ENCODE measurements at places on chromosomes 7 and 10. TPM values are rescaled to one million over a fixed set of nuclear protein-coding genes. Genes with fewer than 3 reads are reported as not detected.

The ZNF804B gene
- not detected for total RNA-seq

- H3K27ac ChIP-seq, result no peak overlapping the region
- no peaks in the 10 kb centered on the region for H3K27me3 ChIP-seq
- H3K4me1 ChIP-seq, result peaks cover 19% of the 10 kb centered on the region
- H3K36me3 ChIP-seq, result peaks cover 27% of the 10 kb centered on the region
Measured at GRCh38 chr7:100691676-100692577, 2.1 kb downstream of the GIGYF1 start.

DNA sequence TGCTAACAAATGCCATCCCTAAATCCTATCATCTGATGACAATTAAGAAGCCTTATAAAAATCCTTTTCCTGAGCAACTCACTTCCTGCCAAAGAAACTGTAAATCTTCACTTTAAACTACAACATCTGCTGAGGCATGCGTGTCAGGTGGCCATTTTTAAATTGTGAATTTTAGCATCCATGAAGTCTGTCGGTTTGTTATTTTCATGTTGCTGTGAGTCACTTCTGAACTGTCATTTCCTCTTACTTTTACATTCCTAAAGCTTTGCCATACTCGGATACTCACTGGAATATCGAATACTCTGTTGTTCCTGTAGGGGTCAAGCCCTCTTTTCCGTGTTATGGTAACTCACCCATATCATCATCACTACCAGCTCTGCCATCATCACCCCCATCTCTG is 34.3 kb upstream of the TMEM26 start:
- no peak overlapping the region for H3K4me3 ChIP-seq
- H3K27ac ChIP-seq, result no peak overlapping the region
- no peaks in the 10 kb centered on the region for H3K27me3 ChIP-seq

DNA sequence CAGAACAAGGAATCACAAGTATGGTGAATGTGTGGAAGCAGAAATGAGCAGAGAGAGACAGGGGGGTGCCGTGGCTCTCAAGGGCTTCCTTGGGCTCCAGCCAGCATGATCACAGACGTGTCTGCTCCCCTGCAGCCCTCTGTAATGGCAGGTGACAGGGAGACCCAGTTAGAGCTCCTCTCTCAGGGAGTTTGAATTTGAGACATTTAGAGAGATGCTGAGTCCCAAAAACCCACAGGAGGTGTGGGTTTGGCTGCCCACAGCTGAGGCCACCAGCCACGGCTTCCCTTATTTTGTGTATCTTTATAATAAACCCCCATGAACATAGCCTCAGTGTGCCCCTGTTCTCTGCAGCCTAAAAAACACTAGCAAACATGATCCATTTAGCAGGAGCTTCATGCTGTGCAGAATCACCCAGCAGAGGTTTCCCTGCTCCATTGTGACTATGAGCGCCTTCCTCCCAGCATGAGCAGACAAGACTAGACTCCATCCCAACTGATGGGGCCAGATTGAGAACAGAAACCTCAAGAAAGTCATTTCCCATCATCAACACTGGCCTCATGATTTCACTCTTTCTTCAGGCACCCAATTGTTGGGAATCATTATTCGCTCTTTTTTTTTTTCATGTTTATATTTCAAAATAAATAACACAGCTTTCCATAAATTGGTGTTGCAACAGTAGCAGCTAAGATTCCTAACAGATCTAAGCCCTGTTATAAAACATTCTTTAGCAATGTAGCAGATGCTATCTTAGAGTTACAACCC is 13.4 kb downstream of the NOD1 start:
- H3K4me3 ChIP-seq, result no peak overlapping the region
- peaks cover 5% of the 10 kb centered on the region for H3K4me1 ChIP-seq
- DNase-seq, result no peak
- no peak overlapping the region for H3K27ac ChIP-seq
- no peaks in the 10 kb centered on the region for H3K27me3 ChIP-seq
- H3K36me3 ChIP-seq, result no peaks in the 10 kb centered on the region

The TMEM213 gene
- not detected for total RNA-seq

GRCh38 chr7:144534196-144534595 is 130.7 kb upstream of the NOBOX start:
- H3K27me3 ChIP-seq, result no peaks in the 10 kb centered on the region
- no peak overlapping the region for H3K27ac ChIP-seq
- no peaks in the 10 kb centered on the region for H3K36me3 ChIP-seq
- H3K4me3 ChIP-seq, result no peak overlapping the region

DNA sequence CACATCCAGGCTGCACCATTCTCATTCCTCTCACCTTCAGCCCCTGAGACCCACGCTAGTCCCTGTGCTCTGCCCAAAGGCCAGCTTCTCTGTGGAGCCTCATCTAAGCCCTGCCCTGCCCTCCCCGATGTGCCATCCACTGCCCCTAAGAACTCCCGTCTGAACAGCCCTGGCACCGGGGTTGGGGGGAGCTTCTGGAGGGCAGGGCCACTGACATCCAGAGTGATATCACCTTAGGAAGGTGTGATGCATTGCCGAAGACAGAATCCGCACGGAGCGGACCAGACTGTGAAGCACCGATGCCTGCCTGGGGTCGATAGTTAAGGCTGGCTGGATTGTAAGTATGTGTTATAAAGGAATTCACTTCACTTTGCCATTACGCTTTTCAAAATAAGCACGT is 511.0 kb downstream of the PTPRN2 start:
- H3K27ac ChIP-seq, result no peak overlapping the region
- H3K36me3 ChIP-seq, result no peaks in the 10 kb centered on the region
- DNase-seq, result no peak
- H3K27me3 ChIP-seq, result no peaks in the 10 kb centered on the region
- no peaks in the 10 kb centered on the region for H3K4me1 ChIP-seq

DNA sequence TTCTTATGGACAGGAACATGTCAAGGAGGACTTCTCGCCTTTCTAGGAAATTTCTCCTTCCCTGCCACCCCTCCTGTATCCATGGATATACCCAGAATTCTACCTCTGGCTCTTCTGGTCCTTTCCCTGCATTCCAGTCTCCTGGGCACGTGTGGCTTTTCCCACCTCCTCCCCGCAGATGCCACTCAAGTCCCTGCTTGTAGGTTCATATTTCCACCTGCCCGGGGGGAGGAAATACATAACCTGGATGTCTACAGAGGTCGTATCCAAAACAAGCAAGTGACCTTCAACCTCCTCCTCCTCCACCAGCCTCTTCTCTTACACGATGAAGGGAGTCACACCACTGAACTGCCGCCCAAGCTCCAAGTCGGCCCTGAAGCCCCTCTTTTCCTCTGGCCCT is 20.7 kb downstream of the FGFR2 start:
- H3K27me3 ChIP-seq, result no peaks in the 10 kb centered on the region
- no peaks in the 10 kb centered on the region for H3K4me1 ChIP-seq
- H3K4me3 ChIP-seq, result no peak overlapping the region
- no peak overlapping the region for H3K27ac ChIP-seq
- DNase-seq, result no peak

DNA sequence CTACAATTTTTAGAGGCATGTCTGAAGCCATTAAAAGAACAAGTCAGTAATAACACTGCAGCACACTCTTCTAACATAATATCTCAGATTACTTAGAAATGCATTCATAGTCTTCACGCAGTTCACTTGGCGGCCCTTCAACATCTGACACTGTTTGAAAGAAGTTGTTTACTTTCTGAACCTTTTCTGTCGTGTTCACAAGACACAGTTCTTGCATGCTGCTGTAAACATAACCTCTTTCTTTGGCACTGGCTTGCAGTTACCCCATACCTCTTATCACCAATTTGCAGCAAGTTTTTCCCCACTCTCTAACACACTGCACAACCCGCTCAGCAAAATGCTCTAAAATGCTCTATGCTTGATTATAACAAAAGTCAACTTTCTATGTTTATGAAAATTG is 12.0 kb downstream of the PIP4K2A start:
- peak overlapping the region; percentile 36 for H3K27ac ChIP-seq
- no peaks in the 10 kb centered on the region for H3K36me3 ChIP-seq
- DNase-seq, result no peak
- H3K27me3 ChIP-seq, result no peaks in the 10 kb centered on the region

DNA sequence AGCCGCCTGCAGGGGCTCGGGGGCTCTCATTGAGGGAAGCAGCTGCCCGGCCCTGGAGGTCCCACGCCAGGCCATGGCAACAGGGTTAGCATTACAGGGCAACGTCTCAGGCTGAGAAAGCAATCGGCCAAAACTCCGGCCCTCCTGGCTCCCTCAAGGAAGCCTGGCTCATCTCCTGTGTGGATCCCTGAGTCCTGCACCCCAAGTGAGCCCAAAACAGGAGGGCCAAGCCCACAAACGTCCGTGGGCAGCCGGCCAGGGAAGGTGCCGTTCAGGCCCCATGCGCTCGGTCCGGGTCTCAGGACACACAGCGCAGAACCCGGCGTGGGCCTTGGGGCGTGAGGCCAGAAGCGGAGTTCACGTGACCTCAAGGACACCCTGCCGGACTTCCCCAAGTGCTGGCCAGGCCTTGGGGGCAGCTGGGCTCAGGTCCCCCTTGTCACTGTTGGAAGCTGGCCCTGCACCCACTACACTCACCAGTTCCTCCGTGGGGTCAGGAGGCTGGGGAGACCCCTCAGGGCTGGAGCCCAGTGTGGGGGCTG is 8.0 kb upstream of the PWWP2B start:
- no peak overlapping the region for H3K4me3 ChIP-seq
- H3K27ac ChIP-seq, result no peak overlapping the region
- H3K4me1 ChIP-seq, result peaks cover 19% of the 10 kb centered on the region
- DNase-seq, result no peak

GRCh38 chr7:83326223-83326622 is 163.5 kb upstream of the PCLO start:
- DNase-seq, result no peak
- H3K4me1 ChIP-seq, result no peaks in the 10 kb centered on the region
- no peaks in the 10 kb centered on the region for H3K27me3 ChIP-seq
- no peak overlapping the region for H3K27ac ChIP-seq
- no peaks in the 10 kb centered on the region for H3K36me3 ChIP-seq

The PCBD1 gene
- total RNA-seq, result 9.8 TPM

DNA sequence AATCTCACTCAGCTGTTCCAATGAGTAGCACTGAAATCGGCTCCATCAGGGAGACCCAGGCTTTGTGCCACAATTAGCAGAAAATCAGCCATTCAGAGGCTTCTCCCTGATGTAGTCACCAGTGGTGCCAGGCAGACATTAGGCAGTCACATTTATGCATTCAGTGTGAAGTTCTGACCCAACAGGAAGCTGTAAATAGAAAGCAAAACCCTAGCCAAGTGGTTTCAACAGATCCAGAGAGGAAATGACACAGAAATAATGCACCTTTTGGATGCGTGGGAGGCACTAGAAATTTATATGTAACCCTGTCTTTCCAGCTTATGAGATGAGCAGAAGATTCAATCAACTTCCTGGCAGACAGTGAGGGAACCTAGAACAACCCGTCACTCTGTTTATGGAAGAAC is 186.4 kb downstream of the PDE1C start:
- H3K36me3 ChIP-seq, result no peaks in the 10 kb centered on the region
- H3K27me3 ChIP-seq, result no peaks in the 10 kb centered on the region
- H3K4me3 ChIP-seq, result no peak overlapping the region

DNA sequence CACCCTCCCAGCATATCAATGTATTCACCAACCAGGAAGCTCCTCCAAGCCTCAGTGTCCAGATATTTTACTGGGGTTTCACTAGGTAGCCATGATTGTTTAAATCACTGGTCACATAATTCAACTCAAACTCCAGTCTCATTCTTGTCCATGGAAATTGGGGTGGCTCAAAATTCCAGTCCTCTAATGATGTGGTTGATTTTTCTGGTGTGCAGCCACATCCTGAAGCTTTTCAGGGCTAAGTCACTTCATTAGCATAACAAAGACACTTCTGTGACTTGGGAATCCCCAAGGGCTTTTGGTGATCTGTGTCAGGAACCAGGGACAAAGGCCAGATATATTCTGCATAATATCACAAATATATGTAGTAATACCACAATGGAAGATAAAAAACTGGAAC is 786.9 kb upstream of the IGFBP3 start:
- H3K27ac ChIP-seq, result no peak overlapping the region
- H3K4me1 ChIP-seq, result no peaks in the 10 kb centered on the region
- no peak for DNase-seq
- no peak overlapping the region for H3K4me3 ChIP-seq
- no peaks in the 10 kb centered on the region for H3K27me3 ChIP-seq

The SLC18A3 gene
- total RNA-seq, result not detected

The POLL gene
- 27.1 TPM for total RNA-seq

GRCh38 chr10:90847436-90847835 is 10.4 kb downstream of the HTR7 start:
- H3K4me1 ChIP-seq, result no peaks in the 10 kb centered on the region
- H3K27ac ChIP-seq, result no peak overlapping the region
- DNase-seq, result no peak
- no peaks in the 10 kb centered on the region for H3K27me3 ChIP-seq
- H3K36me3 ChIP-seq, result no peaks in the 10 kb centered on the region
- H3K4me3 ChIP-seq, result no peak overlapping the region

The SLC35B4 gene
- 13.3 TPM for total RNA-seq

- H3K36me3 ChIP-seq, result no peaks in the 10 kb centered on the region
- no peaks in the 10 kb centered on the region for H3K27me3 ChIP-seq
- H3K27ac ChIP-seq, result no peak overlapping the region
Measured at GRCh38 chr7:100489824-100490223, 6.1 kb downstream of the NYAP1 start.

The TRIM73 gene
- 20.7 TPM for total RNA-seq

DNA sequence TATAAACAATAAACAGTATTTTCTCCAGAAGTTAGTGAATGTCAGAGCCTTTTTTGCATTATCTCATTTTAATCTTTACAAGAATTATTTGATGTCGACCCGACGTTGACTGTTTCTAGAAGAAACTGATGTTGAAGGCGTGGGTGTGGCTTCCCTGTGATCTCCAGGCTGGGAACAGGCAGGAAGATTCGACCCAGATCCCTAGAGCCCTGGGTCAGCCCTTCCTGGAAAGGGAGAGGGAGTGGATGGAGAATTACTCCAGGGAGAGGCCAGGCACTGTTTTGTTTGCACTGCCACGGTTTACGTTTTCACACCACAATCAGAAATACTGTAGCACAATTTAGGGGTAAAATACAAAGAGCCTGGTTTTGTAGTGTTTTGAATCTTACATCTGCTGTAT is 133.1 kb downstream of the ADARB2 start:
- peaks cover 3% of the 10 kb centered on the region for H3K27me3 ChIP-seq
- H3K27ac ChIP-seq, result no peak overlapping the region
- H3K36me3 ChIP-seq, result no peaks in the 10 kb centered on the region
- no peak for DNase-seq

GRCh38 chr7:1028775-1029636 is 15.3 kb upstream of the GPR146 start:
- H3K4me3 ChIP-seq, result peak overlapping the region; percentile 47
- H3K36me3 ChIP-seq, result no peaks in the 10 kb centered on the region
- H3K27ac ChIP-seq, result peak overlapping the region; percentile 77
- H3K4me1 ChIP-seq, result peaks cover 4% of the 10 kb centered on the region

DNA sequence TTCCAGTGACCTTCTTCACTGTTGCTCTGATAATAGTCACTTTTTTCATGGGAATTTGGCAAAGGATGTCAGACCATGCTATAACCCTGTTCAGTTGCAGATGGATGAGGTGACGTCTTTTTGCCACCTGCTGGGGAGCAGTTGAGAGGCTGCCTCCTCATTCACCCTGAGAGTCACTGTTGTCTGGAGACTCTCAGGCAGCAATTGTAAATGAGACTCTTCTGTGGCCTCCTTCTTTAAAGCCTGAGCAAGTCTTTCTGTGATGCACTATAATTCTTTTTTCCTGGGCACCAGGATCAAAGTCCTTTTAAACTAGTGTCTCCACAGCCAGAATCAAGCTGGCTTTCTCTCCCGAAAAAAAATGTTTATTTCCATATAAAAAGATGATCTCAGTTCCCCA is 345.1 kb downstream of the ARL4A start:
- H3K27ac ChIP-seq, result no peak overlapping the region
- H3K4me3 ChIP-seq, result no peak overlapping the region
- no peaks in the 10 kb centered on the region for H3K27me3 ChIP-seq
- no peak for DNase-seq
- H3K36me3 ChIP-seq, result no peaks in the 10 kb centered on the region

The FOXI2 gene
- total RNA-seq, result not detected

- no peaks in the 10 kb centered on the region for H3K4me1 ChIP-seq
- H3K27ac ChIP-seq, result no peak overlapping the region
- no peaks in the 10 kb centered on the region for H3K36me3 ChIP-seq
- DNase-seq, result no peak
- H3K4me3 ChIP-seq, result no peak overlapping the region
Measured at GRCh38 chr7:42208572-42208971, 28.4 kb downstream of the GLI3 start.

Data from T-cell (primary cell).